ENCODE measurements at places on chromosomes 7 and 10.

DNA sequence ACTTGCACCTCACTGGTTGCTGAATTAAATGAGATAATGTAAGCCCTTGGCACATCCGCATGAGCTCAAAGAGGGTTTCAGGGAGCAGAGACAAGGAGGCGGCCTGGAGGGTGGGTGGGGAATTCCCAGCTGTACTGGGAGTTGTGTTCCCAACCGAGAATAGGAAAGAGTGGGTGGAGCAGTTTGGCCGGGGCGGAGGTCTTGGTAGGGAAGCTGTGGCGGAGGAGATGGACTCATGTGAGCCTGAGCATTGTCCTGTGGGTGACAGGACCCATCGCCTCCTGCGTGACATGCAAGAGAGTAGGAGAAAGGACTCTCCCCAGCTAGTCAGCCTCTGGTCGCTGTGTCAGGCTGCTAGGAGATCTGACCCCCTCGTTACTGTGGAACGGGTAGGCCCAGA, 41.0 kb upstream of the SAMD8 start:
- DNase-seq, result no peak

DNA sequence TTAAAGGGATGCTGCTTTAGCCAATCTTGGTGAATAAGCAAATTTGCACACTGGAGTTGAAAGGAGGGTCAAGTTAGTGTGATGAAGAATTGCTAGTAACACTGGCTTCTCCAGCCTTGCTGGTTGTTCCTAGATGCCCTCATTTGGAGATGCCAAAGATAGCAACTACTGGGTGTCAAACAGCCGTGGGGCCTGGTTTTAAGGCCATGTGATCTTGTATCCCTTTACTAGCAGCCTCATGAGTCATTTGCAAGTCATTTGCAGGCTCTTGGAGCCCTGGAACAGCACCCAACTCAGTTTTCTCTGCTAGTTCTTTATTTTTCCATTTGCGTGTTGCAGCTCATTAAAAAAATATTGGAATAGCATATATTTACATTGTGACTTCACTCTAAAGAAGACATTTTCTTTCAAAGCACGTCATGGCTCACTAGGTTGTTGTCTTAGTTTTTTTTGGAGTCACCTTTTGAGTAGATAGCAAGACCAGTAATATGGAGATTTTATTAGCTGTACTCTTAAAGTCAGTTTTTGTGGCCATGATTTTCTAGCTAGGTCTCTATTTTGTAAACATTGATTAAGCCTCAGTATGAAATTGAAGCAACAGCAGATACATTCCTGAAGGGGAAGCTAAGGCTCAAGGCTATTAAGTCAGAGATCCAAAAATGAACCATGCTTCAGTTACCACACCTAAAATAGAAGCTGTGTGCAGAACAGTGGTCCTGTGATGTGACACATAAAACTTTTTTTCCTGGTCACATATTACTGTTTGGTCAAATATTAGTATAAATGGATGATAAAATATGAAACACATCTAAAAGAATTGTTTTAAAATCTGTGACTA, 1.3 kb downstream of the LSMEM1 start:
- DNase-seq, result no peak

DNA sequence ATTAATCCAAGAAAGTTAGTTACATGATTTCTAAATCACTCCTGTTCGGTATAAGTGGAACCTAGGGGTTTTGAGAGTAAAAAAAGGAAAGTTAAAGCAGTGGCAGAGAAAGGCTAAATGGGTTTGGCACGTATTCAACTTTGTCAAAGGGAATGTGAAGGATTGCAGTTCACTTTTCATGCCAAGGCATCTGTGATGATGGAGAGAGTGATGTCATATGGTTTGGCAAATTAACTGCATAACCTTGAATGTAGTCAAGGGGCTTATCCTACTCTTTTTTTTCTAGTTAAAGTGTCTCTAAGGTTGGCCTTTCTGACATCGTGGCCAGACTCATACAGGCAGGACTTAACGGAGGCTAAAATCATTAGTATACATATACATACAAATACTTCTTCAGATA, 277.8 kb downstream of the EXOC4 start:
- no peak for DNase-seq

GRCh38 chr10:72729528-72729927, 37.6 kb downstream of the MCU start:
- DNase-seq, result no peak

GRCh38 chr7:100486753-100487446, 3.2 kb downstream of the NYAP1 start:
- no peak for DNase-seq

GRCh38 chr10:18689498-18689897, 30.3 kb downstream of the ARL5B start:
- DNase-seq, result no peak

DNA sequence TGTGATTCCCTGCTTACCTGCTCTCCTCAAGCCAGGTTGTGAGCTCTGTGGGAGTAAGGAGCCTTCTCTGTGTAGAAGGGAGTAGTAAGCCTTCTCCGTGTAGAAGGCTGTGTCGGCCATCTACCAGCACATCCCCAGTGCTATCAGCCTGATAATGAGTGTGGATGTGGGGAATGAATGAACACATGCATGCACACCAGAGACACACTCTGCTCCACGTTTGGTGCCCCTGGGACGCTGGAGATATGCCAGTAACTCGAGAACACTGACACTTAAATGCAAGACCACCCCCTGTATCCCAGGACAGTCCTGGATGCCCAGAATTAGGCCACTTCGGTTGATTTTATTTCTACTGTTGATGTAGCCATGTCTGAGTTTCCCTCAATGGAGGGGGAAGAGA, 21.1 kb upstream of the GPR26 start:
- DNase-seq, result no peak

DNA sequence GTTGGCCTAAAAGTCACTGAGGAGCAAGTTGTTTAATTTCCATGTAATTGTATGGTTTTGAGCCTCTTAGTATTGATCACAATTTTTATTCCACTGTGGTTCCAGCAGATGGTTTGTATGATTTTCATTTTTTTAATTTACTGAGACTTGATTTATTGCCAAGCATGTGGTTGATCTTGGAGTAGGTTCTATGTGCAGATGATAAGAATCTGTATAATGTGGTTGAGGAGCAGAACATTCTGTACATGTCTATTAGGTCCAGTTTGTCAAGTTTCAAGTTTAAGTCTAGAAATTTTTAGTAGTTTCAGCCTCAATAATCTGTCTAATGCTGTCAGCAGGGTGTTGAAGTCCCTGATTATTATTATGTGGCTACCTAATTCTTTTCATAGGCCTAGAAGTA, 22.7 kb upstream of the ZWINT start:
- no peak for DNase-seq

- no peak for DNase-seq
Observed at GRCh38 chr7:68309271-68309670, 1289.0 kb upstream of the AUTS2 start.

- DNase-seq, result no peak
Observed at GRCh38 chr7:117572856-117573620, 93.2 kb downstream of the CFTR start.

DNA sequence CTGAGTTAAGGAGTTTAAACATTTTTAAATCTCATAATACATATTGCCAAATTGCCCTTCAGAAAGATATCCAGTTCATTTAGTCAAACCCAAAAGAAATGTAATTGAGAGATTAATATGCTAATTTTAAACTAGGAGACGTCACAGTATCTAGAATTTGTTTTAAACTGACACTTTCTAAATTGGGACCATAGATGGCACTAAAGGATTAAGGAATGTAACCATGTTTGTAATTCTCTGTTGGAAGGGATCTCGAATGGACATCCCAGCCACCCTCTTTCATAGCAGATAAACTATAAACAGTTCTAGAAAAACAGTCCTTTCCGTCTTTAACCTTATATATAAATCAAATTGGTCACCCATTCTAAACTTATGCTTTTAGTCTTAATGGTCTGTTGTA, 30.0 kb upstream of the SAMD9L start:
- DNase-seq, result no peak

DNA sequence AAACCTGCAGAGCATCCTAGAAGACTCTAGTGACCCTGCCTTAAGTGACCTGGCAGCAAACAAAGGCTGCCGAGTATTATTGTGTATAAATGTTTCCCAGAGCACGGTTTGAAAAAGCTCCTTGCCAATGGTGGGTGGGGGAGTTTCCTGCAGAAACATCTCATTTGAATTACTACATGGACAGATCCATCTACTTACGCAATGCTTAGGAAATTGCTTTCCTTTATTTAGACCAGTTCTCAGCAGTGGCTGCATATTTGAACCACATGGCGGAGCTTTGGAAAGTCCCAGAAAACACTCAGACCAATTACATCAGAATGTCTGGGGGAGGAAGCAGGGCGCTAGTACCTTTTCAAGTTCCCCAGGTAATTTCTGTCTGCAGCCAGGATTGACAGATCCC, 560.9 kb downstream of the SDK1 start:
- DNase-seq, result no peak

- no peak for DNase-seq
Observed at GRCh38 chr7:124810605-124811004, 45.0 kb upstream of the GPR37 start.

- no peak for DNase-seq
Observed at GRCh38 chr7:106108991-106109390, 3.1 kb downstream of the SYPL1 start.

GRCh38 chr10:84352251-84352842, 24.0 kb downstream of the CCSER2 start:
- no peak for DNase-seq

GRCh38 chr10:121221072-121221471, 369.9 kb downstream of the WDR11 start:
- DNase-seq, result no peak

GRCh38 chr10:132844069-132844809, 58.3 kb upstream of the NKX6-2 start:
- DNase-seq, result no peak

DNA sequence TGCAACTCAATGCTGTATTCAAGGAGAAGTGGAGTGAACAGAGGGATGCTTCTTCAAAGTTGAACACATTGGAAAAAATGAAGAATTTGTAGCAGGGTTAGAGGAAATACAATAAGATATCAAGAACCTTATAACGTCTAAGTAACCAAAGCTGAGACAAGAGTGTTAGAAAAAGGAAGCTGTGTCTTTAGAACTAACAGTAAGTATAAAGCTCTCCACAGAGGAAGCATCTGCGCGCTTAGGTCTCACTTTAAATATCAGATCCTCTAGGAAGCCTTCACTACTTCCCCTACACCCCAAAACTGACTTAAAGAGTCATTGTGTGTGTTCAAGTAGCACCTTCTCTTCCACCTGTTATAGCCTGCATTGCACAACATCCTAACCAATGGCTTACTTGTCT, 43.0 kb downstream of the CH25H start:
- no peak for DNase-seq

DNA sequence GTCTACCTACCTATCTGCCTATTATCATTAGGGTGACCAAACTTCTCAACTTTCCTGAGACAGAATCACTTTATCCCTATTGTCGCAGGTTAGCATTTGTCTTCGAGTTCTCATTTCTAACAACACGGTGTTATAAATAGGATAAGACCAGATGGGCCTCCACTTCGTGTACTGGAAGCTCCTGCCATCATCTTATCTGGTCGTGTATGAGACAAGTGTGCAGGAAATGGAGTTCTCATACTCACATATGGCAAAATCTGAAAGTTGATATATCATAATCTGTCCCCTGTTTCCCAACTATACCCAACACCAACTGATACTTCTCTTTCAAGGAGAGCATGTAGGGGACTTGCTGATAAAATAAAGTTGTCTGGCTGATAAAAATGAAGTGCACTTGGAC, 287.4 kb upstream of the FOXK1 start:
- DNase-seq, result no peak

GRCh38 chr10:132273966-132274365, 33.8 kb downstream of the STK32C start:
- no peak for DNase-seq

GRCh38 chr7:69708857-69709256, 110.6 kb downstream of the AUTS2 start:
- no peak for DNase-seq

GRCh38 chr10:71392791-71393781, 3.6 kb upstream of the CDH23 start:
- no peak for DNase-seq

DNA sequence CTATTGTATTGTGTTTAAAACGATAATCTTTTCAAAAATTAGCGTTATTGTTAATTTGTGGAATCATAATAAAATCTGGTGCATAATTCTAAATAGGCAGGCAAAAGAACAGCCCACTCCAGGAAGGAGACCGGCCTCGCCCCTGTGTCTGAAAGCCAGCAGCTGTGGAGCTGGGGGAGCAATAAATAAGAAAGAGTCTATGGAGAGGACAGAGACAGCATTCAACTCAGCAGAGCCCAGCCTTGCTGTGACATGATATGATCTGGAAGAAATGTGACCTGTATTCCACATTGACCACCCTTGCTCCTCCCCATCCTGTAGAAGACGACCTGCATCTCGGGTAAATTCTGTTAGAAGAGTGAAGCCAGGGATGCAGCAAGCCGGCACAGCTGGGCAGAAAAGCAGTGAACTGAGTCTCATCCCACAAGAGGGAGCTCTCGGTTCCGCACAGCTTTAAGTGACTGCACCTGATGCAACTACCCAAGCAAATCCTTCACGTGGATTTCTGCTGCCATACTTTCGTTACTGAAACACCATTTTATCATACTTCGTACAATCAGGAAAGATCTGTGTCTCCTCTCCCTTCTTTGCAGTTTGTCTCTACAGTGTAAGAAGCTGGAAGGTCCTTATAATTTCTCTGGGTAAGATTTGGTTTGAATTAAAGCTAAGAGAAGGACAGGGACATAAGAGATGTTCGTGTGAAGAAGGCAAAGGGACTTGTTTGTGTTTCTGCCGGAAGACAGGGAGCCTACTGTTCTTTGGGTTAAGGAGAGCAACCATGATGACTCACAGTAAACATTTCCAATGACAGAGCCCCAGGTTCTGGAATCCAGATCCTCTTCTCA, 427.1 kb downstream of the GPAM start:
- DNase-seq, result no peak

- DNase-seq, result no peak
Observed at GRCh38 chr7:23018750-23019149, 4.8 kb upstream of the HYCC1 start.

DNA sequence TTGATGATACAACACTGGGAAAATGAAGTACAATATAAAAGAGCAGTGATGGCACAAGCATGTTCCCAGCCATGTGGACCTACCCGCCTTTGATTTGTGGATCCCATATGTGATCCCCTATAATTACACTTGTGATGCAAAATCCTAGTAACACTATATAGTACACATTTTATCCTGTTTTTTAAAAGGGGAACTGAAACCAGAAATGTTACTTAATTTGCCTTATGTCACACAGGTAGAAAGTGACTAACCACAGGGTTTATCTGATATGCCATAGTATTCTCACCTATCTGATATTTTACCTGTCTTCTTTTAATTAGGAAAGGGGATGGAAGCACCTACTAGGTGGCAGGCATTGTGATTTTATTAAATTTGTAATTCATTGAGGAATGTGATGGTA, 35.0 kb downstream of the ARMC3 start:
- DNase-seq, result no peak

DNA sequence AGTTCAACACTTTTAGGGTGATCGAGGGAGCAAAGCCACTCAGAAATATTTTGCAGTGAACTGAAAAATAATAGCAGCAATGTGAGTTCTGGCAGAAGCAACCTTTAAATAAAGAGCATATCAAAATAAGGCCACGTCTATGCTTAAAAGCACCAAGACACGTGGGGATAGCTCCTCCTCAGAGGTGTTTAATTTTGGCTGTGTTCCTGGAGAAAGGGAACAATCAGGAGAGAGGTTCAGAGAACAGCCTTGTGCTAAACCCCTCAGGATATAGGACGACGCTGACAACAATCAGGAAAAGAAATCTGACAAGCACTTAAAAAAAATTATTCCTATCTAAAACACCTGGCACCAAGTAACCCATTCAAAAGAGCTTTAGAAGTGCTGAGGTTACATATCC, 471.9 kb upstream of the CELF2 start:
- no peak for DNase-seq

- no peak for DNase-seq
Observed at GRCh38 chr7:75924889-75925288, 9.9 kb downstream of the POR start.
